ENCODE measurements at places on chromosomes 1 and 21.

DNA sequence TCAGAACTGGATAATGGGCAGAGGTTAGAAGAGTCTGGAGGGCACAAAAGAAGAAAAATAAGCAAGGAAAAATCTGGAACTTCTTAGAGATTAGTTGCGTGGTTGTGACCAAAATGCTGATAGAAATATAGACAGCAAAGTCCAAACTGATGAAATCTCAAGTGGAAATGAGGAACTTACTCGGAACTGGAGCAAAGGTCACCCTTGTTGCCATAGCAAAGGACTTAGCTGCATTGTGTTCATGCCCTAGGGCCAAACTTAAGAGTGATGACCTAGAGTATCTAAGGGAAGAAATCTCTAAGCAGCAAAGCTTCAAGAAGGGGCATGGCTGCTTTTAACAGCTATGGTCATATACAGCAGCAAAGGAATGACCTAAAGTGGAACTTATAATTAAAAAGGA, 180.0 kb downstream of the TTLL7 start:
- no peak overlapping the region for H3K4me3 ChIP-seq
- H3K27ac ChIP-seq: no peak overlapping the region
- no peak for DNase-seq
- H3K4me1 ChIP-seq: peaks cover 16% of the 10 kb centered on the region
- no peaks in the 10 kb centered on the region for H3K36me3 ChIP-seq

DNA sequence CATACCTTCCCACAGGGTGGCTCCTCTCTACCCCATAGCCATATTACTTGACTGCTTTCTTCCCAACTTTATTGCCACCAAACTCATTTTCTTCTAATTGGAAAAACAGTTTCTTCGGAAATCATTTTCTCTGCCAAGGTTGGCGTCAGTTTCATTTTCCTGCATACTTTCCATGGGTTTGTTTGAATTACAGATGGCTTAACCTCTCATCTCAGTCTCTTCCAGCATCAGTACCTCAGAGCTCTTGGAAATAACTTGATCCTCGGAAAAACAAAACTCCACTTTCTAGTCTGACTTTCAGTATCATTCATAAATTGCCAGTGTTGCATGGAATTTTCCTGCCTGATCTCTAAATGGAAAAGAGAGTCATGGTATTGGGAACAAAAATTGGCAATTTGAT, 20.3 kb upstream of the PRDM2 start:
- no peak for DNase-seq
- H3K4me3 ChIP-seq: no peak overlapping the region
- no peak overlapping the region for H3K27ac ChIP-seq
- no peaks in the 10 kb centered on the region for H3K27me3 ChIP-seq

DNA sequence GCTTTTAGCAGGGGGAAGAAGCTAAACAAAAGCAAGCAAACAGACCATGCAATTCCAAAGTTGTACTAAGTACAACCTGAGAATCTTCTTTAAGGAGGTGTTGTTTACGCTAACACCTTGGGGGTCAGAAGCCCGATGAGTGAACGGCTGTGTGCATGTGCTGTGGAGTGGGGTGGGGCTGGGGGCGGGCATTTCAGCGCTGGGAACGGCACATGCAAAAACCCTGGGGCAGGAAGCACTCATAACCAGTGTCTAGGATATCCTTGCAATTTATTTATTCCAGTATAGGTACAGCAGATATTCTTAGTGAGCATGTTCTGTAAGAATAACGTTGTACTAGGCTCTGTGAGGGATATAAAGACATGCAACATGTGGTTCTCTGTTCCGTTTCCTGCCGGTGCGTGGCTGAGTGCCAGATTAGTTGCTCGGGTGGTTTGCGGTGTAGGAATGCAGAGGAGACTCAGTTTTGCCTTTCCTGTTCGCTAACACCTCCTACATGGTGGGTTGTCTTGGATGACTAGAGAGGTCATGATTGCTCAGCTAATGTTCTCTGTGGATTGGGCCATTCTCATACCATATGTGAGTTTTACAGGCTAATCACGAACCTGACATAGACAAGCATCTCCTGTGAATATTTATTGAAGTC, 3.7 kb downstream of the FASLG start:
- no peaks in the 10 kb centered on the region for H3K27me3 ChIP-seq
- H3K4me3 ChIP-seq: peak overlapping the region; percentile 34
- DNase-seq: peak; percentile 46
- no peaks in the 10 kb centered on the region for H3K36me3 ChIP-seq
- peak overlapping the region; percentile 69 for H3K27ac ChIP-seq
- peaks cover 11% of the 10 kb centered on the region for H3K4me1 ChIP-seq

- H3K36me3 ChIP-seq: no peaks in the 10 kb centered on the region
- no peak for DNase-seq
- H3K4me1 ChIP-seq: peaks cover 27% of the 10 kb centered on the region
- peak overlapping the region; percentile 95 for H3K27ac ChIP-seq
These were observed 36.1 kb upstream of the RGS1 start for GRCh38 chr1:192539297-192540092.

GRCh38 chr1:235724730-235725129, 75.1 kb upstream of the GNG4 start:
- H3K4me1 ChIP-seq: no peaks in the 10 kb centered on the region
- no peak for DNase-seq
- no peak overlapping the region for H3K4me3 ChIP-seq
- H3K27ac ChIP-seq: peak overlapping the region; percentile 87

- H3K4me3 ChIP-seq: no peak overlapping the region
- no peak overlapping the region for H3K27ac ChIP-seq
These were observed 16.7 kb upstream of the ZYG11A start for GRCh38 chr1:52825868-52826267.

DNA sequence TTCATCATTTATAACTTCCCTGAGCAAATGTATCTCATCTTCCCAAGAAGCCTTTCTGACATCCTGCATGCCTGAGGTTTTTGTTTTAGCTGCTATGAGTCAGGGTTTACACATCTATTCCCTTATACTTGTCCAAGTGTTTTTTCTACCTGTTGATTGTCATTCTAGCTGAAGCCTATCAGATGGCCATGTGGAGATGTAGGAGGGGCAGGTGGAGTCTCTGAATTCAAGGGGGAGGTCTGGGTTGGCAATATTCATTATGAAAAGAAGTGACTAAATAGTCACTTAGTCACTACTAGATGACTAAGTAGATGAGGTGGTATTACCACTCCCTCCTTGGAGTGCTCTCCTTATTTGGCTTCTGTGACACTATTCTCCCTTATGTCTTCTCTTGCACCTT, 52.4 kb downstream of the XCL1 start:
- H3K27ac ChIP-seq: no peak overlapping the region
- no peaks in the 10 kb centered on the region for H3K4me1 ChIP-seq
- peaks cover 12% of the 10 kb centered on the region for H3K27me3 ChIP-seq

- no peak overlapping the region for H3K27ac ChIP-seq
- no peaks in the 10 kb centered on the region for H3K36me3 ChIP-seq
- no peaks in the 10 kb centered on the region for H3K4me1 ChIP-seq
- H3K4me3 ChIP-seq: no peak overlapping the region
- no peaks in the 10 kb centered on the region for H3K27me3 ChIP-seq
These were observed 14.7 kb upstream of the CYYR1 start for GRCh38 chr21:26587736-26588201.

DNA sequence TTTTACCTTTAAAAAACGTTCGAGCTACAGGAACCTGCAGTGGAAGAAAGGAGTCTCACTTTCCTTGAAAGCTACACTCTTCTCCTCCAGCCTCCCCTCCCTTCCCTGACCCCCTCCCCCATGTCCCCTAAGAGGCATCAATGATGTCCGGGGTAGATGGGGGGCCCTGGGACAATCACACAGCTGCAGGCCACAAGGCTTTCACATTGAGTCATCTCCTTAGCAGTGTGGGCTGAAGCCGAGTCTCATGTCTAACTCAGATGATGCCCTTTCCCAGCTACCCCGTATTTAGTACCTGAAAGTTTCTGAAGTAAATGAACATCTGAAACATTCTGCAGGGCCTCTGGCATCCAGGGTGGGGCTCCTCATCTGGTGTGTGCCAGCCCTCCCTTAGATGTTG, 6.3 kb upstream of the GPR25 start:
- no peak for DNase-seq
- H3K4me1 ChIP-seq: peaks cover 18% of the 10 kb centered on the region
- H3K27me3 ChIP-seq: peaks cover 8% of the 10 kb centered on the region
- no peak overlapping the region for H3K27ac ChIP-seq

DNA sequence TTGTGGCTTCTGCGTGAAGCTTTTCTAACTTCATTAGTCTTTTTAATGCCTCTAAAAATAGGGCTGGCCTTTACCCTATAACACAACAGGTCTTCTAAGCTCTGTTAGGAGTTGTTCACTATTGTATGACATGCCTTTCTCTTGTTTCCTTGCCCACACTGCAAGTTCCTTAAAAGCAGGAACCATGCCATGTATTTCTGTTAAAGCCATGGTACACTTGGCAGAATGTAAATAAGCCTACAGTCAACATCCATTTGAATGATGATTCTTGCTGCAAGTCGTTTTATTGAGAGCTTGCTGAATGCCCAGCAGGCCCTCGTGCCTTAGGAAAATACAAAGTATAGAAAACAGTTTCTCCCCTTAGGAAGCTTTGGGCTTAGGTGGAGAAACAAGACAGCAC, 214.6 kb downstream of the DUSP10 start:
- no peak for DNase-seq
- peaks cover 13% of the 10 kb centered on the region for H3K27me3 ChIP-seq
- no peaks in the 10 kb centered on the region for H3K4me1 ChIP-seq

- no peaks in the 10 kb centered on the region for H3K36me3 ChIP-seq
- H3K27ac ChIP-seq: peak overlapping the region; percentile 74
- H3K4me3 ChIP-seq: no peak overlapping the region
- peaks cover 14% of the 10 kb centered on the region for H3K4me1 ChIP-seq
- no peaks in the 10 kb centered on the region for H3K27me3 ChIP-seq
- no peak for DNase-seq
These were observed 3.3 kb upstream of the FCN3 start for GRCh38 chr1:27377760-27378495.

GRCh38 chr1:10161541-10162290, 48.7 kb upstream of the KIF1B start:
- H3K27ac ChIP-seq: no peak overlapping the region
- DNase-seq: no peak
- no peaks in the 10 kb centered on the region for H3K27me3 ChIP-seq
- no peaks in the 10 kb centered on the region for H3K4me1 ChIP-seq
- H3K36me3 ChIP-seq: peaks cover 22% of the 10 kb centered on the region

DNA sequence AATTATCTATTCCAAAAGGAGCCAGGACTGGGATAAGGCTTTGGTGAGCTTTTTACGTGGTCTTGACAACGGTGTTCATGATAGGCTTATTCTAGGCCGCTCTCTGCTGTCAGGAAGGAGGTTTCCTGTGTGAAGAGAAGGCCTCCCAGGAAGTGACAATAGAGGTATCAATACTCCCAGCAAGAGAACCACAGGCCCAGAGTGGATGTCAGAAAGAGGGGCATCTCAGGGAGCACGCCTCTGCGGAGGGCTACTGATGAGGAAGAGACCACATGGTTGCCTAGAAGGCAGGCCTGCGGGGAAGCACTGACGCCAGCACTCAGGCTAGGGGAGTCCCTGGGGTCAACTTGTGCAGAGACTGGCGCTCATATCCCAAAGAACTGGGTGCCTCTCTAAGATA, 60.4 kb downstream of the ITPKB start:
- H3K4me1 ChIP-seq: peaks cover 96% of the 10 kb centered on the region
- peak overlapping the region; percentile 100 for H3K27ac ChIP-seq
- H3K4me3 ChIP-seq: peak overlapping the region; percentile 92
- DNase-seq: no peak

DNA sequence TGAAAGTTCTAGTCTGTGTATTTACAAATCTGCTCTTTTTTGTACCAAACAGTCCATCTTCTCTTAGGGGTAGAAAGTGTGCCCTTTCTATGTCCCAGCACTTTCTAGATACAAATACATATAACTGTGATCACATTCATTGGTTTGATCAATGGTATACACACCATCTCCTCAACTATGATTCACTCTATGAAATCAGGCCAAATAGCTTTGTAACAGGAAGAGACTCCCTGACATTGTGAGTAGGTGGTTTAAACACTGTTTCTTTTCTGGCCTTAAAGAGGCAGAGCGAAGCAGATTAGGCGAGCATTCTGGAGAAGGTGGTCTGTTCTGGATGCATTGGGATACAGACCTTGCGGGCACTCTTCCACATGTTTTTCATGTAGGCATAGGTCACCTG, 39.3 kb upstream of the EXOSC10 start:
- H3K4me3 ChIP-seq: no peak overlapping the region
- H3K27me3 ChIP-seq: no peaks in the 10 kb centered on the region
- no peak for DNase-seq
- no peaks in the 10 kb centered on the region for H3K4me1 ChIP-seq
- H3K36me3 ChIP-seq: peaks cover 9% of the 10 kb centered on the region

- H3K4me3 ChIP-seq: no peak overlapping the region
- peaks cover 7% of the 10 kb centered on the region for H3K4me1 ChIP-seq
- no peaks in the 10 kb centered on the region for H3K27me3 ChIP-seq
These were observed 12.9 kb upstream of the KCNE1 start for GRCh38 chr21:34524646-34525601.

DNA sequence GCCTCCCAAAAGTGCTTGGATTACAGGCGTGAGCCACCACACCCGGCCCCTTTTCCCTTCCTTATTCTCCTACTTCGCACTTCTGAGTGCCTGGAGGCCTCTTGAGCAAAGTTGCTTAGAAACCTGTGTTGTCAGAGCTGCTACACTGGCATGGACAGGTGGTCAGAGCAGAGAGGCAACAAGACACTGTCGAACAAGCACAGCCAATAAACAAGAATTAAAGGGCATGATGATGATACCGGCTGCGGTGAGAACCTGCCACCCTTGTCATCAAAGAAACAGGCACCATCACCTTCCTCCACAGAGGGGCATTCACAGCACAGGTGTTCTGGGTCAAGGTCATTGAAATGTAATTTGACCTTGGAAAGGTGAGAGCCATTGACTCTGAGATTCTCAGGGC, 23.3 kb downstream of the STUM start:
- H3K27me3 ChIP-seq: no peaks in the 10 kb centered on the region
- H3K4me1 ChIP-seq: peaks cover 9% of the 10 kb centered on the region
- H3K36me3 ChIP-seq: no peaks in the 10 kb centered on the region
- no peak overlapping the region for H3K4me3 ChIP-seq
- H3K27ac ChIP-seq: no peak overlapping the region

GRCh38 chr1:234776256-234776875, 166.4 kb upstream of the IRF2BP2 start:
- no peak for DNase-seq
- H3K4me3 ChIP-seq: no peak overlapping the region
- H3K27me3 ChIP-seq: no peaks in the 10 kb centered on the region
- no peak overlapping the region for H3K27ac ChIP-seq
- peaks cover 15% of the 10 kb centered on the region for H3K4me1 ChIP-seq
- peaks cover 7% of the 10 kb centered on the region for H3K36me3 ChIP-seq
